Endothelial cell of umbilical vein (primary cell): ENCODE measurements at places on chromosomes 5 and 9.

DNA sequence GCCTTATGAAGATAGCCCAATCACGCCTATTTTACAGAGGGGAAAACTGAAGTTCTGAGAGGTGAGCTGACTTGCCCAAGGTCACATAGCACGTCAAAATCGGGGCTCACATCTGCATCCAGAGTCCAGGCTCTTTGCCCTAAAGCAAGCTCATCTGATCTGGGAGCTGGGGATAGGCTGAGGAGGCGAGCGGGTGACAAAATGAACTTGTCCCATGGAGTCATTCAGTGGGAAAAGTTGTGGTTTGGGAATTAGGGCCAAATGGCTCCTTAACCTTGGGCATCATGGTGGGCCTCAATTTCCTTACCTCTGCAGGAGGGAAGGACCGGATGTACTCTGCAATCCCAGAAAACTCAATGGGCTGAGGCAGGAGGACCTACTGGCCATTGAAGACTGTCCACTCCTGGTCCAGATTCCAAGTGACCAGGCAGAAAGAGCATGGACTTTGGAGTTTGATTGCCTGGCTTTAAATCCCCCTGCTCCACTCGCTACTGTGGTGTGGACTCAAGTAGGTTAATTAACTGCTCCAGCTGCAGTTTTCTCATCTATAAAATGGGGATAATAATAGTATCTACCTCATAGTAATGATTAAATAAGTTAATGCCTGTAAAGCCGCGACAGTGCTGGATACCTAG is 160.4 kb downstream of the RGS3 start:
- DNase-seq = no peak

GRCh38 chr5:147490989-147491388 is 18.9 kb downstream of the DPYSL3 start:
- DNase-seq = no peak

- DNase-seq = no peak
Observed at GRCh38 chr9:1073497-1073896, 23.3 kb downstream of the DMRT2 start.

DNA sequence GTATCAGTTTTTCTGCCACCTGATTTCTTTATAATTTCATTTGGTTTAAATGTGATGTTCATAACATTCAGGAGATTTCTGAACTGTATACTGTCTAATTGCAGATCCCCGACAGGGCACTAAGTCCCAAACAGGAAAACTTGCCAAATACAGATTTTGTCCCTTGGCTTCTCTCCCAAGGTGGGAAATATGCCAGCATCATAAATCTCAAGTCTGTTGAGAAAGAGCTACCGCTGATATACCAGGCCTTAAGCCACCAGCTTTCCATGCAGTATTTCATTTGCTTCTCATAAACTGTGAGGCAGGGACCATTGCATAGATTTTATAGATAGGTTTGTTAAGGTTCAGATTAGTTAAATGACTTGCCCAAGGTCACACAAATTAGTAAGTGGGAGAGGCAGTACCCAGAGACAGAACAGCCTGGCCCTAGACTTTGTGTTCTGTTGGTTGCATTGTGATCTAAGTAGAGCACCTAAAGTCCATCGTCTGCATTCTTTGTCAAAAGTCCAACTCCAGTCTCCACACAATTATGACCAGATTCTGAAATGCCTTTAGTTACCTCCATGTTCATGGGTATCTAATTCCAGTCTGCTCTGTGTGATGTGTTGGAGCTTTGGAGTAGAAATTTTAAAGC is 16.2 kb downstream of the GPR21 start:
- peak; percentile 97 for DNase-seq

GRCh38 chr9:126989847-126990842 is 75.6 kb downstream of the RALGPS1 start:
- no peak for DNase-seq

DNA sequence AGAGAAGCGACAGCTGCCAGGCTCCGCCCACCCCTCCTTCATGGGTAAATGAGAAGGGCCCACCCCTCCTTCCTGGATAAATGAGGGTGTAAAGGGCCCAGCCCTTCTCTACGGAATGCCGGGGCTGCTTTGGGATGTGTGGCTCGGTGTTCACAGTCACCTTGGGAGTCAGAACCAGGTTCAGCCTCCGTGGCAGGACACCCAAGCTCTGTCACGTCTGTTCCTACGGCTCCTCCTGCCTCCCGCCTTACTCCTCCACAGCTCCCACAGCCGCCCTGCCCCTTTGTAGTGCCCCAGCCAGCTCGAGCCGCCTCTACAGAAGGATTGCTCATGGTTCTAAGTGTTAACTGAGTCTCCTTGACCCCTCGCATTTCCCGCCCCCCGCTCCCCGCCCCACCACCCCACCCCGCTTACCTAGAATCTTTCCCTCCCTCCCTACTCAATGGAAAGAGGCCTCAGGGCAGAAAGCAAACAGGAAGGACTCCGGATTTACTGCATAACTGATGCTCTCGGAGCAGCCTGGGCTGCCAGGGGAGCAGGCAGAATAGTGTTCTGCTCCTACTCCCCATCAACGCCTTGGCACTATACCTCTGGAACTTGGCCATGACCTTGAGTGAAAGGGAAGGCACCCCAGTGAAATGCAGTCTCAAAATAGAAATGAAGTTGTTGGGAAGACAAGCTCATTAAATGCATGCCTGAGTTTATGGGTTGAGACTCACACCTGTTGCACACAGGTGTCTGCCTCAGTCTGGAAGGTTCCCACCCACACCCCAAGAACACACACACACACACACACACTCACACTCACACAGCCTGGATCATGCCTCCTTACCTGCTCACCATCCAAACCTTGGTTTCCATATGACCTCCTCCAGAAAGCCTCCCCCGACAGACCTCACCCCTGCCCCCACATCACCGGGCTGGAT is 59.6 kb downstream of the NEURL1B start:
- DNase-seq = no peak

GRCh38 chr9:107488375-107489143 is 1.0 kb downstream of the KLF4 start:
- peak; percentile 42 for DNase-seq

DNA sequence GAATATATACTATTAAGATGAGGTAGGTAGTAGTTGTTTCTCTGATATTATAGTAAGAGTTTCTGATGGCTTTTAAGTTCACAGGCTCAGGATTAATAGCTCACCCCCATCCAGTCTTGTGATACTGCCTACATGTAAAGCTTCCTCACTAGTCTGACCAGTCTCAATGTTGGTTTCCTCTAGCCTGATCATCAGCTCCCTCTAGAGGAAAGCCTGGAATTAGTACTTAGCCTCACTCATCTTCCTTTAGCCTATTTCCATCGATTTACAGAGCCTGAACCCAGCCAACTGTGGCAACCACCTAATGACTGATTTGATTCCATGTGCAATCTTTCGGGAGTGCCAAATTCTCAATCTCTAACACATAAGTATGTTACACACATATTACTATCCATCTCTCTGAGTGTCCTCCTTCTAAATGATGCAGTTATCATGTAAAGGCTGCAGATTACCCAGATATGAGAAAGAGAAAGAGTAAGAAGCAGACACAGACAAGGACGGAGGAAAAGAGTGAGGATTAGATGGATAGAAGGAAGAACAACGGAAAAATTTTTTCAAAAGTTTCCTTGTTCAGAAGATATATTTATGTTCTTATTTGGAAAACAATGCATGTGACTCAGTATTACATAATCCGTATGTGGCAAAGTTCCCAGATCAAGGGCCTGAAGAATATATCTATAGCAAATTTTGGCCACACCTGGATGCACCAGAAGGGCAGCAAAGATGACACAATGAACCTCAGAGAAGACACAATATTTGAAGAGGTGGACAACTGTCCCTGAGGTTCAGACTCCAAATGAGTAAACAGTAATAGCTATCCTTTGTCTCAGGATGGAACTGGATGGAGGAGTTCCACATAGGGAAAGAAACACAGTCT is 333.7 kb downstream of the ELAVL2 start:
- DNase-seq = peak; percentile 64

GRCh38 chr9:129665389-129665775 is at the start of gene PRRX2:
TSS of gene PRRX2 (plus strand) at chr9:129665647. CDS start at chr9:129665868, 221 bp downstream.
- DNase-seq = no peak

- no peak for DNase-seq
Observed at GRCh38 chr9:89596937-89597555, 7.8 kb upstream of the GADD45G start.

DNA sequence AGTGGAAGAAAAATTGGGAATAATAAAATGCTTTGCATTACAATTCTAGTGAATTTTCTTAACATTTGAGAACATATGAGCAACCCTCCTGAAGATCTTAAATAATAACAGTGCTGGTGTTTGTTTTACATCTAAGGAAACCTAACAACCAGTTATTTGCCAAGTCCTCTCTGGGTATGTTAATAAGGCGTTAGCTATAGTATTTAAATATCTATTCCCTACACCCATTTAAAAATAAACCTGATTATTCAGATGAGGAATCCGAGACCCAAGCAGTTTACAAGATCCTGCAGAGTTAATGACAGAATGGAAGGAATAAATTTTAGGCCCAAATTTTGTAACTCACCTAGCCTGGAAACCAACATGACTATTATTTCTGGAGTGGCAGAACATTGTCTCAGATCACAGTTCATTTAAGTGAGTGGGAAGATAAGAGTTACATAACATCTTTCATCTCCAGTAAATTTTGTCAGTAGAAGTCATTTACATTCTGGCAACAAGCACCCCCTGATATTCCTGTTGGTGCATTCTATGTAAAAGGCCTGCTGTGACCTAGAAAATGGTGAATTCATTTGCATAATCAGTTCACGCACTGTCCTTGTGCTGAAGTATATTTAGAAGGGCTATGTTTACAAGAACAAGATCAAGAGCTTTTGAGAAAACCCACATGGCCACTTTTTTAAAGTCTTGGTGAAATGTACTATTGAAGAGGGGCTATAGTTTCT is 148.2 kb downstream of the COX7C start:
- no peak for DNase-seq

DNA sequence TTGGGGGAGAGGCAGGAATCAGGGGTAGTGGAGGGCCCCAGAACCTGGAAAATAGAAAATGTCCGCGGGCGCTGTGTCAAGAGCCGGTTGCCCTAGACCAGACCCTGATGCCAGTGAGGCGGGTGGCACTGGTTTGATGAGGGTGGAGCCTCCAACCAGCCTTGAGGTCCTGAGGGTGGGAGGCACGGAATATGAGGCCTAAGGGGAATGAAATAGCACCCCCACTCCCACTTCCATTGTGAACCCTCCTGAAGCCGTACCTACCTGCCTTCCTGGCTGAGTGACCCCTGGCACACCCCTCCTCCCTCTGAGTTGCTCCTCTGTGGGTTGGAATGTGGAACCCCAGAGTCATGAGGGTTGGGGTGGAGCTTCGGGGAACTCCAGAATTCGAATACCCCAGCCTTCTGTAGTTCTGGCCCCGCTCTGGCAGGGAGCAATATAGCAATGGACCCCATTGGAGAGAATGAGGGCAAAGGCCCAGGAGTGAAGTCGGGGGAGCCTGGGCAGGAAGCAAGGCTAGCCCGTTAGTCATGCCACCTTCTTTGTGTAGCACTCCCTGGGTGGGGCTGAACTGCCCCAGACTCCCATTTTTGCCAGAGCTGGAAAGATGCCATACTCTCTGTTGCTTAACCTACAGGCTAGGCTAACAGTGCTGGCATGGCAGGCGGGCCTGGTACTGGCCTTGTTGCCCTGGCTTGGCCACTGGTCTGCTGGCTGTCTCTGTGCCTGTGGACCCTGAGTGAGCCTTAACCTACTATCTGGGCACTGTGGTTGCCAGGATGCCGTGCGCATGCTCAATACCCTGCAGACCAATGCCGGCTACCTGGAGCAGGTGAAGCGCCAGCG is 1.0 kb downstream of the FPGS start:
- DNase-seq = no peak

DNA sequence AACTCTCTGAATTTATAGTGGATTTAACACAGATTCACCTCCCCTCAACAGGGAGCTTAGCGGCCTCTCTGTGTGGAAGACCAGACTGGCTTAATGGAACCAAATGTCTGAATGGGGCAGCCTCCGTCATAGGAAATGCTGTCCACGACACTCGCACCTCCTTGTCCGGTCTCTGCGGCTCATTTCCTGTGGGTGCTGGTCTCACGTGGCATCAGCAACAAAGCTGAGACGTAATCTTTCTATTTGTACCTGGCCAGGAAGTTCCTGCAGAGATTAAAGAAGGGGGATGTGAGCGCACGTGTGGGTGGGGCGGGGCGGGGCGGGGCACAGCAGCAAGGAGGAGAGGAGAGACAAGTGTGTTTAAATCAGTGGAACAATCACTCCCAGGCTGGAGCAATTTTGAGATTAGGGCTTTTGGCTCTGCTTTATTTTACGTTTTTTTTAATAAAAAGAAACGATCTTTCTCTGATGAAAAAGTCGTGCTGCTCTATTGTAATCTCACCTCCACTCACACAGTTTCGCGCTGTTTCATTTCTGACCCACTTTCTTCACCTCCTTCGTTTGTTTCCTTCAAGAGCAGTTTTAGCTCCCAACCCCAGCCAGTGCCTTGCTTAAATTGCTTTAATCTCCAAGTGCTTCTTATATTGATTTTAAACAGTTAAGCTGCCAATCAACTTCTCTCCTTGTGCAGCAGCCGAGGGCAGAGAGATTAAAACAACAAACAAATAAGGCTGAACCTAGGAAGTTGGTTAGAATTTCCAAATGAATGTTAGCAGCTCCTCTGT is 132.2 kb upstream of the ASTN2 start:
- DNase-seq = peak; percentile 13

- DNase-seq = no peak
Observed at GRCh38 chr9:104861397-104861796, 66.6 kb downstream of the ABCA1 start.

DNA sequence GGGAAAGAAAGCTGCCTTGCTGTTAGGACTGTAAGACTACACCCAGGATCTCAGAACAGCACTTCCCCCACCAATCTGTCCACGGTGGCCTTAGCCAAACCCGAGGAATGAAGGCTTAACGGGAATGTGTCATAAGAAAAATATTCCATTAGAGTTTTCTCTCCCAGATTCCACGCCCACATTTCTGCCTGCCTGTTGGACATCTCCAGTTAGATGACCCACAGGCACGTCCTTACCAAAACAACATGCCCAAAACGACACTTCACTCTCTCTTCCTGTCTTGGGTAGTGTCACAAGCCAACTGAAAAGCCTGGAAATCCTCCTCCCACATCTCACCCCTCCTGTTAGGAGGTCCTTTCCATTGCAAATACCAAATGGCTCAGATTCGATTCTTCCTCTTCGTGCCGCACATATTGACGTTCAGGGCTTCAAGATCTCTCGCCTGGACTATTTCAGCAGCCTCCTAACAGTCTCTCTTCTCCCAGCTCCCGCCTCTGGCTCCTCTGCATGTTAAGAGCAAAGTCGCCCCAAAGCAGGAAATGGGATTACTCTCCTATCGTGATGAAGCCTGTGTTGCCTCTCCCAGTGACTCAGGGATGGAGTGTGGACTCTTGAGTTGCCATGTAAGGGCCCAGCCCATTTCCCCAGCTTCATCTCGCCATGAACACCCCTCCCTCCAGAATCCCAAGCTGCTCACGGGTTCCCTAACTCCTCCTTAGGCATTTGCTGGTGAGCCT is 159.3 kb downstream of the NR3C1 start:
- peak; percentile 60 for DNase-seq

DNA sequence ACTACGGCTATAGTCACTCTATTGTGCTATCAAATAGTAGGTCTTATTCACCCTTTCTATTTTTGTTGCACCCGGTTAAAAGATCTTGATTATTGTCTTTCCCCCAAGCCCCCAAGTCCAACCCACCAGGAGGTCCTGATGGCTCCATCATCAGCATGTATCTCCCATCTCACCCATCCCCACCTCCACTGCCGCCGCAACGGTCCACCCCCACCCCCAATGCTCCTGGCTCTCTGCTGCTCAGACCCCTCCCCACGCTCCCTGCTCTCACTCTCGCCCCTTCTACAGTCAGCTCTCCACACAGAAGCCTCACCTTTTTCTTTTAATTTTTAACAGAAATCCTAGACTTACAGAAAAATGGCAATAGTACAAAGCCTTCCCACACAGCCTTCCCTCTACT is 51.5 kb upstream of the SH3PXD2B start:
- DNase-seq = no peak
